Pulmonary artery endothelial cell (primary cell): ENCODE measurements at places on chromosomes 5 and 9. TPM values are rescaled to one million over a fixed set of nuclear protein-coding genes. Genes with fewer than 3 reads are reported as not detected.

Gene SPATA6L
- 1.5 and 2.5 TPM in 2 replicates for total RNA-seq

Gene DOCK8
- 0.33 and 0.78 TPM in 2 replicates for total RNA-seq

Gene PTGER4
- 39.1 and 107 TPM in 2 replicates for total RNA-seq

Gene SPINK7
- total RNA-seq = not detected in 2 replicates

Gene CMYA5
- under 0.01 and 0.07 TPM in 2 replicates for total RNA-seq

Gene GLDC
- total RNA-seq = 16.5 and 19.4 TPM in 2 replicates

Gene ROR2
- not detected in 2 replicates for total RNA-seq

Gene RNF183
- not detected in 2 replicates for total RNA-seq

Gene SCGB3A2
- not detected in 2 replicates for total RNA-seq

Gene POU5F2
- total RNA-seq = 0.26 and 0.46 TPM in 2 replicates

DNA sequence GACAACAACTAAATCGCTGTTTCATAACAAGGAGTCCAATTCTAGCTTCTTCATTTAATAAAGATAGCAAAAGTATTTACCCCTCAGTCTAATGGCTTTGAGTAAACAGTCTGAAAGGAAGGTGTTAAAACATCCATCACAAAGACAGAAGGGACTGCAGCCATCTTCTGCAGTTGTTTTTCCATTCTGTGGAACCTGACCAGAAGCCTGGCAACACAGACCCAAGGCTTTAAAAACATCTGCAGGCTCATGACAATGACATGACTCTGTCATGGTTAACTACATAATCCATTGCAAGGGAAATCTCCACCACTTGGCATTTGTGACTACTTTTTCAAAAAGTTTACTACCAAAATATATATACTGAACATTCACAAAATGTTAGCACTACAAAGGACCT, 51.9 kb downstream of the ELL2 start:
- DNase-seq = no peak

- DNase-seq = no peak
These were observed 54.9 kb downstream of the FGF18 start for GRCh38 chr5:171474230-171474813.

DNA sequence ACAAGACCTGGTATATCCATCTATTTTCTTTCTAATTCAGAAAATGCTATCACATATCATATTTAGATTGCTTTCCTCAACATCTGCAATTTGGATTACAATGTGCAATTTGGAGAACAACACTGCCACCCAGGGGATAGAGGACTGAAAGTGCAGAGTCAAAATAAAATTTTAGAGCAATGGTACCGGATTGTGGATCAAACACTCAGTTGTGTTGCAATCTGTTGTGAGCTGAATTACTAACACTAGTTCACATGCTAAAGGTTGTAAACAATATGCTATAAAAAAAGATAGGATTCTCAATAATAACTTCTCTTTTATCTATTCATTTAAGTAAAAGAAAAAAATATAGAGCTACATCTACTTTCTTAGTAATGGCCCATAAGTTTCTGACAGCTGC, 11.9 kb upstream of the SRFBP1 start:
- DNase-seq = no peak

GRCh38 chr5:40787986-40788385, 10.2 kb downstream of the PRKAA1 start:
- DNase-seq = no peak

DNA sequence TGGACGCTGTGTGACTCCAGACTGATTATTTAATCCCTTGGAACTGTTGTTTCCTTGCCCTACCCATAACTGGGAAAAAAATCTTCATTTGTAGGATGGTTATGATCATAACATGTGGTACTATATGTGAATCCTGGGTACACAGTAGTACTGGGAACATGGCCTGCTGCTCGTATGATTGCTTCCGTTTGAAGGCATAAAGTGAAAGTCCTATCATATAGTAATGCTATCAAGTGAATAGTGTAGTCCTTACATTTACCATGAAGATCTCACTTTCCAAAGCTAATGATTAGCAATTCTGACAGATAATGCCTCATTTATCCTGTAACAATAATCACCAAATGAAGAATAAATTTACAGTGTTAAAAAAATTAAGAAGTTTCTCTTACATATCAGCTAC, 53.2 kb downstream of the MEF2C start:
- no peak for DNase-seq

DNA sequence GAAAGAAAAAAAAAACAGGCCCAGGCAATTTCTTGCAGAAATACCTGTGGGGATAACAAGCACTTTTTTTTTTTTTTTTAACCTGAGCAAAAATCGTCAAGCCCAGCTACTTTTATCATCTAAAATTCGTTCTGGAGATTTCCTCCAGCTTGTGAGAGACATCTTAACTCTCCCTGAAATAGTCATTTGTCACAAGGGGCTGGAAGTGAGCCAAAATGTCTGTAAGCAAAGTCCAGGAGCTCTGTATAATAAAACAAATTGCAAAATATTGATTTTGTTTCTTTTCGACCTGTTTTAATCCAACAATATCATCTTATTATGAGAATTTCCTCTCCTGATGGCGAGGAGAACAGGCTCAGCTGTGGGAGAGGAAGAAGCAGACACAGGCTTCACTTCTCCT, 168.4 kb downstream of the TTLL11 start:
- DNase-seq = no peak

- DNase-seq = no peak
These were observed 62.2 kb upstream of the PPARGC1B start for GRCh38 chr5:149667829-149668330.

- no peak for DNase-seq
These were observed 41.1 kb upstream of the TCF7 start for GRCh38 chr5:134073404-134073803.

DNA sequence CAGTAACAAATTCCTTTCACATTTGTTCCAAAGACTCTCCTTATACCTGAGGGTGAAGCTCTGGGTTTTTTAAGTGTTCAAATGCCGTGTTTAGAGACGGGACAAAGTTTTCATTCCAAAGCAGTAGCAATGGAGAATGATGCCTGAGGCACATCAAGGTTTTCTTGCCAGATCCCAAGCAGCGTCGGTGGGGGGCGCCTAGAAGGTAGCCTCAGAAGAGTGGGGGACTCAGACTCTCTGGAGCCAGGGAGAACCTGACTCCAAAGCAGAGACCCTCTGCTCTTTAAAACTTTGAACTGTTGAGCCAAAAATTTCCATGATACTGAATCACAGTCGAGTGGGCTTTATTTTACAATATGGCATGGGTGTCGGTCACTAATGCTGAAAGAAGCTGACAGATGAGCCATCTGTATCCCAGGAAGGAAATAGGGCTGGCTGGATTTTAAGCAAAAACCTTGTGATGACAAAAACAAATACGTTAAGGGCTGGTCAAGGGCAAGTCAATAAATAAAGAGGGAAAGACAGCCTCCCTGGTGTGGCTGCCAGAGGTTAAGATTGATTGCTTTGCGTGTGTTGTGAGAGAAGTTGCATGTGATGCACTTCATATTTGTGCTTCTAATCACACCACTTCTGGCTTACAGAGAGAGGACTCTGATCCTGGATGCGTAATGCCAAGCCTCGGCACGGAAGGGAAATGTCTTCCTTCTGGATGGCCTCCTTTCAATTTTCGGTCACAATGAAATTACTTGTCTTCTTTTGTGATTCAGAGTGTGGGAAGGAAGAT, 161.1 kb upstream of the EFNA5 start:
- DNase-seq = no peak

DNA sequence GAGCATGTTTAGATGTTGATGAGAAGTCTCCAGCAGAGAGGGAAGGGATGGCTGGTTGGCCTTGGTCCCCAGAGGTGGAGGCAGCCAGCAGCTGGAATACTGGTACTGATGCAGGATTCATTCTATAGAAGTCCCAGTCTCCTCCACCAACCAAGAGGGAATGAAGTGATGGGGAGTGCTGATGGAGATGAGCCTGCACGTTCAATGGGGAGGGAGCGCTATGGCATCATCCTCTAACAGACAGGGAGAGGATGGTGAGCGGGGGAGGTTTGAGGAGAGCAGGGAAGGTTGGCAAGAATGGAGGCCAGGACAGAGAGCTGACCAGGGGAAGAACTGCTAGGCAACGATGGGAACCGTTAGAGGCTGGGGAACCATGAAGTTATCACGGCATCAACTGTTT, 159.8 kb upstream of the MVB12B start:
- no peak for DNase-seq

DNA sequence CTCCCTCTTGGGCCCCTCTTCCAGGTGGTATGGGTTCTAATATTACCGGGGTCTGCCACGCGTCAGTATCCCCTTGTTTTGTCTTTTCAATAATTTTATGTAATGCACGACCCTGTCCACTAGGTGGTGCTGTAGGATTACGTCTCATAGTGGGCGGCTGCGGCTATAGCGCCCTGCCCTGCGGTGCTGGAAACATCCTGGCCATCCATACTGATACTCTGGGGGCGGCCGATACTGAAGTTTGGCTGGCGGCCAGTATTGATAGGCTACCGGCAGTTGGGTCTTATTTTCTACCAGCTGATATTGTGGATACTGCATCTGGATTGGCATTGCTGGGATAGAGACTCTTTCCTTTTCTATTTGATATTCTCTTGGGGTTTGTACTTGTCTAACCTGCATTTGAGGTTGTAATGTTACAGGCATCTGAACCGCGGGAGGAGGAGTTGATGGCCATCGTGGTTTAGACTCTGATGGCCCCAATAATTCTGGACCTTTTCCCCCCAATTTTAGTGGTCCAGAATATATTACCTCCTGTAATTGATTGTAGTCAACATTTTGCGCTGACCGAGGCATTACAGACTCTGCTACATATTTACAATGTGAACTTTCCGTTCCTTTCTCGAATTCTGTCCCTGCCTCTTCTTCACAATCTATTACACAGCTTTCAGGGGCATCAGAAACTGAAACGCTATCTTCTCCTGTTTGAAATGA, 3.3 kb upstream of the TMEM141 start:
- no peak for DNase-seq

DNA sequence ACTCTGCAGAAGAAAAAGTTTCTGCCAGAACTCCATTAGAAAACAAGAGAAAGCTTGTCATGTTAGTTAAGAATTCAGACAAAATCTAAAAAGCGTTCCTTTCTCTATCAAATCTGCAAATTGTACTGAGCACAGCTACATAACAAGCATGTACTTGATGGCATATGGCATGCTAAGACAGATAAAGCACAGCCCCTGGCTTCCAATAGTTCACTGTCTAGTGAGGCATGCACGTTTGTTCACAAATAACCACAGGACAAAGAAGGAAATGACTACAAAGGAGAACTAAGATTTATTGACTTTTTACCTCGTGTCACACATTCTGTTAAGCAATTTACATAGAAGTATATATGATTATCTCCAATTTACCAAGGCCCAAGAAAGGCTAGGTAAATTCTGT, 518.2 kb upstream of the TLE4 start:
- no peak for DNase-seq

GRCh38 chr9:96073531-96074480, 198.3 kb downstream of the ERCC6L2 start:
- no peak for DNase-seq

GRCh38 chr9:37410969-37411785, 11.3 kb upstream of the GRHPR start:
- no peak for DNase-seq

DNA sequence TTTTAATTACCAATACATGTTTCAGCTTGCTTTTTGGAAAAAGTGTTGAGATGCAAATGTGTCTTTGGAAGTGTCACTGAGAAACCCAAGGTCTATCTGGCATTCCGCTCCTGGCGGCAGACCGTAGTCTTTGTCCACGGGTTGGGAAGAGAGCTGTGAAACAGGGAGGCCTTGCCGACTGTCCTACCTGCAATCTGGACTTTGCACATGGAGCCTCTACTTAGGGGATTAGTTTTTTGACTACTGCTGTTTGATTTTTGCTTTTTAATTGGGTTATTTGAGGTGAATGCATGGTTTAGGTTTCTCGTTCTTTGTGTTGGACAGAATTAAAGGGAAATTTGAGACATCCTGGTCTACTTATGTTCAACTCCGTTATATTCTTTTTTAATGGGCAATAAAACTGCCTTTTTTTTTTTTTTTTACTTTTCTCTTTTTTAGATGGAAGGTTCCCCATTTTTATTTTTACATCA, 25.7 kb downstream of the TRIO start:
- DNase-seq = no peak

- DNase-seq = no peak
These were observed 53.4 kb downstream of the ITGA1 start for GRCh38 chr5:52841114-52841513.

GRCh38 chr9:3902631-3903030, 376.8 kb upstream of the RFX3 start:
- DNase-seq = no peak

DNA sequence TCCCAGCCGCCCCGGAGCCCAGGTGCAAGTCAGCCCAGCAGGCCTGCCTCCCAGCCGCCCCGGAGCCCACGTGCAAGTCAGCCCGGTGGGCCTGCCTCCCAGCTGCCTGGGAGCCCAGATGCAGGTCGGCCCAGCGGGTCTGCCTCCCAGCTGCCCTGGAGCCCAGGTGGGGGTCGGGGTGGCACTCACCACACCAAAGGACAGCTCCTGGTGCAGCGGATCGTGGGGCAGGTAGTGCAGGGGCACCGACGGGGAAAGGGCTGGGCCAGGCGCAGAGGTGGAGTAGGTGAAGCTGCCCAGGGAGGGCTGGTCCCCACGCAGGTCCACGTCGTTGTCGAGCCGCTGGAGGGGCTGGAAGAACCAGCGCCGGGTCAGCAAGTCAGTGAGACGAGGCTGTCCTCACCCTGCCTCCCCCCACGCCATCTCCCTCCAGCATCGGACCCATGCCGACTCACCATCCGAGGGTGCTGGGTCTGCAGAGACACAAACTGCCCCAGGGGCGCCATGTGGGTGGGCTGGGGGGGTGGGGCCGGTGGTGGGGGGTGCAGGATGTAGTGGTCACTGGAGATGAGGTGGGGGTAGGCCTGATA, 6.7 kb downstream of the RNF44 start:
- DNase-seq = no peak

- no peak for DNase-seq
These were observed 1.3 kb downstream of the GABBR2 start for GRCh38 chr9:98707166-98708102.

- DNase-seq = no peak
These were observed 9.5 kb upstream of the PHF19 start for GRCh38 chr9:120886490-120886967.

GRCh38 chr5:85488295-85488694, 1103.6 kb upstream of the EDIL3 start:
- DNase-seq = no peak

DNA sequence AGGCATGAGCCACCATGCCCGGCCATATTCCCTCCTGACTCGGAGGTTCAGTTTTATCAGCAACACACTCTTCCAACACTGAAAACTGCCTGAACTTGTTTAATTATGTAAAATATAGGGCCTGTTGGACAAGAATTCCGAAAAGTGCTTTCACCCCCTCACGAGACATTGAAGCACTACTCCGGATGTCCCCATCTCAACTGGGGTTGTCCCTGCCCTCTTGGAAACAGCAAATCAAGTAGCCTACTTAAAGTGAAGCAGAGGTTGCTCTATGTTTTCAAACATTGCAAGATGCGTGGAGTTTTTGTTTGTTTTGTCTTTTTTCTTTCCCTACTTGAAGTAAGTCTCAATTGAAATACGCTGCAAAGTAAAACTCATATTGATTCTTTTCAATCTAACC, 7.6 kb downstream of the PTGER4 start:
- no peak for DNase-seq

GRCh38 chr9:97695390-97695789, 1.8 kb downstream of the XPA start:
- DNase-seq = no peak

- DNase-seq = no peak
These were observed 86.3 kb upstream of the SLC12A2 start for GRCh38 chr5:127997201-127997704.
